Activated naive CD8-positive, alpha-beta T cell treated with anti-CD3 and anti-CD28 coated beads, Interleukin-2, amount 10 ng/mL, durations not matched to agents 7 days and 5 days (primary cell): ENCODE measurements at places on chromosomes 1 and 21.

GRCh38 chr1:5151511-5151910, 497.1 kb downstream of the AJAP1 start:
- no peak for DNase-seq

- DNase-seq, result no peak
Observed at GRCh38 chr1:116808848-116809508, 54.7 kb downstream of the CD2 start.

- DNase-seq, result no peak
Observed at GRCh38 chr1:156060937-156061636, at the start of gene RAB25. Gene RAB25 (plus strand): TSS chr1:156061160. CDS start chr1:156061401, 241 bp downstream.

GRCh38 chr21:42654913-42655795, 1.7 kb downstream of the PDE9A start:
- DNase-seq, result no peak

- DNase-seq, result no peak
Observed at GRCh38 chr1:5692664-5693063, 299.6 kb downstream of the NPHP4 start.

GRCh38 chr1:163876546-163876945, 554.8 kb downstream of the NUF2 start:
- no peak for DNase-seq
